D721Med (cell line): ENCODE measurements at places on chromosomes 7 and 10.

DNA sequence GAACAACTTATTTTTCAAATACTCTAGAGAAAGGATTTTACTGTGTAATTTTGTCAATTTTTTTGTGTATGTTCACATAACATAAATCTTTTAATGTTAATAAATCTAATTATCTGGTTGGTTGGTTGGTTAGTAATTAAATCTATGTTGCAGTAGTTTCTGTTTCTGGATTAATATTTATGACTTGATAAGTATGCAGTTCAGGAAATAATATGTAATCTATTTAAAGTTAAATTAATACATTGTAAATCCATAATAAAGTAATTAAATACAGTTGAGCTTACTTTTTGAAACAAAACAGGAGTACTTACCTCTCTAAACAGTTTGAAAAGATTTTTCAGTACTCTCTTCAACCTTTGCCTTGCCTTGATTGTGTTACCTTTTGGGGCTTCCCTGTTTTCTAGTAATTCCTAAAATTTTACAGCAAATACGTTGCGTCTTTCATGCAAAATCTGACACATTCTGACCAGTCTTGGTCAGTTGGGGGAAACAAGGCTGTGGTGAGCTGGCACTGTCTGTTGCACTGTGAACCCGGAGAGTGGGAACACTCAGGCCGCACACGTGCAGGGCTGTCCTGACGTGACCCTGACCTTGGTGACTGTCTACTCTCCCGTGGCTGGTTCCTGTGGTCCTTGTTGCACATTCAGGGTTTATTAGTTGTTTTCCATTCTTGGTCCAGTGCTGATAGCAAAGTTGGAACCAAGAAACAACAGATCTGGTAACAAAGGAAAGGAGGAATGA lies 45.6 kb upstream of the FGL2 start:
- no peak for DNase-seq

- DNase-seq = no peak
These were observed 117.0 kb upstream of the RET start for GRCh38 chr10:42959833-42960232.

DNA sequence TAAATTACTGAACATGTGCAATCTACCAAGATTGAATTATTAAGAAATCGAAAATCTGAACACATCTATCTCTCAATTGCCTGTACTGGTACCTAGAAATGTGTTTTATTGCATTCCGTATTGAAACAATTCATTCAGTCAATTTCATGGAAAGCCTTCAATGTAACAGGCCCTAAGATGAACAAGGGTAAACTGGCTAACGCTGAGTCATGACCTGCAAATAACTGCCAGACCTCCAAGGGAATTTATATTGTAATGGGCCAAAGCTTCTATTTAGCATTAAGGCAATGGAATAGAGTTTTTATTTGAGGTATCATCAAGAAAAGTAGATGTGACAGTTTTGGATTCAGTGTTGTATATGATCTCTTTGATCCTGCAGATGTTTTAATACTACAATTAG lies 49.9 kb upstream of the CD36 start:
- DNase-seq = no peak

DNA sequence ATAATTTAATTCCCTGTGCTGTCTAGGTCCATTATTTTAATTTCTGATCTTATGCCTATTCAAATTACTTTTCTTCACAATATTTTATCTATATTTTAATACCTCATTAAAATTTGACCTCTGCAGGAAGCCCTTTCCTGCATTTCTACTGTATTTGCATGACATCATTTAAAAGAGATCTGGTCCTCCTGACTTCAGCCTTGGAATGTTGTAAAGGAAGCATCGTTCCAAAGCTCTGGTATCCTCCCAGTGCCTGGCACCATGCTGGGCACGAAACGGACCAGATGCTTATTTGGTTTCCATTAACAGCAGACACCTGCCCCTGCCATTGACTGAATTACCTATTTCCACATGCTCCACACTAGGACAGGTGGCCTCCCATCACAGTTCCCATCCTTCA lies 247.5 kb downstream of the KLF6 start:
- DNase-seq = no peak

- DNase-seq = no peak
These were observed 107.4 kb upstream of the INSYN2A start for GRCh38 chr10:127303746-127304145.

DNA sequence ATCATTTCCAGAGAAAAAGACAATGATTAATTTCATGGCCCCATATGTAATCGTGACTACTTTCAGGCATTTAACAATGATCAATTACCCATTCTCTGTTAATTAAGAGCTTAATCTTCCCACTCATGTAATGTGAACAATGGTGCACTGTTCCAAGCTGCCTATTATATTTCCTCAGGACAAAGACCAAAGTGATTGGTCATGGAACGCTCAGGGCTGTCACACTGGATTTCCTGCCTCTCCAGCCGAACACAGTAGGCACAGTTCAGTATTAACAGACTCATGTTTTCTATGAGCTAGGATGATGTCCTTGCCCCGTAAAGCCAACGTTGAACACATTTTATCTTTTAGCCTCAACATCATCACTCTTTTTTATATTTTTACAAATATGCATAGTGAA lies 142.7 kb upstream of the FZD8 start:
- DNase-seq = no peak

DNA sequence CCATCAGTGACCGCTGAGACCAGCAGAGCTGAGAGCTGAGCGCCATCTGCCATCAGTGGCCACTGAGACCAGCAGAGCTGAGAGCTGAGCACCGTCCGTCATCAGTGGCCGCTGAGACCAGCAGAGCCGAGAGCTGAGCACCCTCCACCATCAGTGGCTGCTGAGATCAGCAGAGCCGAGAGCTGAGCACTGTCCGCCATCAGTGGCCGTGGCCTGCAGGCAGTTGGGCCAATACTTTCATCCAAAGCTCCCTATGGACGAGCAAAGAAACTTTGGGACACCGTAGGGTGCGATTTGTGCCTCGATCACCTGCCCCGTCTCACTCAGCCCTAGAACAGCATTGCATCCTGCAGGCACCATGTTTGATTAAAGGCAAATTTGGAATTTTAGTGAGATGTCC lies 265.8 kb downstream of the DNAJB6 start:
- DNase-seq = no peak

DNA sequence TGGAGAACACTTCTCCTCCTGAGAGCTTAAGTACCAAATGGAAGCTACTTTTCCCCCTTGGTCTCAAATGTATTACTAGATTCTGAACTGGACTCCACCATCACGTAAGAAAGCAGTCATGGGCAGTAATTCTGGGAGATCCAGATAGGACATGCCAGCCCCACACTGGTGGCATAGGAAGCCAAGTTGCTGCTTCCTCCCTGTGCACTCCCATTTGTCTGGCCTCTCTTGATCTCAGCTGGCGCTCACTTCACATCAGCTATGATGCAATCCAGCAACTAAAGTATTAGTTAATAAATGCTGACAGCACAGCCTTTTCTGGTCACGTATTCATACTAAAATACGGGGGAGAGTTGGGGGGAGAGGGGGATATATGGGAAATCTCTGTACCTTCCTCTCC lies 3.4 kb upstream of the IL6 start:
- DNase-seq = no peak

- no peak for DNase-seq
These were observed 24.7 kb upstream of the RBM33 start for GRCh38 chr7:155619634-155620271.

DNA sequence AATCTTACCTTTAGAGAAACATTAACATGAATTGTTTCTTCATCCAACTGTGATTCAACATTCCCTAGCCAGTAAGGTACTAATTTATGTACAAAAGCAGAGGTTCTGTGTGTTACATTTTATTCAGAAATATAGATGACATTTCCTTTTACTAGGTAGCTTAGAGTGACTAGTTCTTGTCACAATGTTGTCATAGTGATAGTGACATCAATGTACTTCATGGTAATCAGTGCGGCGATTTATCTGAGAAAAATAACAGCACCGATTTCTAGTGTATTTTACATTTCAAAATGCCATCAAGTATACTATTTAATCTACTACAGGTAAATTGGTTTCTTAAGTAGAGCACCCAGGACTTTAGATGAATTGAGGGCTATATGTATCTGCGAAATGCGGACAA lies 72.1 kb upstream of the DGKB start:
- DNase-seq = no peak

DNA sequence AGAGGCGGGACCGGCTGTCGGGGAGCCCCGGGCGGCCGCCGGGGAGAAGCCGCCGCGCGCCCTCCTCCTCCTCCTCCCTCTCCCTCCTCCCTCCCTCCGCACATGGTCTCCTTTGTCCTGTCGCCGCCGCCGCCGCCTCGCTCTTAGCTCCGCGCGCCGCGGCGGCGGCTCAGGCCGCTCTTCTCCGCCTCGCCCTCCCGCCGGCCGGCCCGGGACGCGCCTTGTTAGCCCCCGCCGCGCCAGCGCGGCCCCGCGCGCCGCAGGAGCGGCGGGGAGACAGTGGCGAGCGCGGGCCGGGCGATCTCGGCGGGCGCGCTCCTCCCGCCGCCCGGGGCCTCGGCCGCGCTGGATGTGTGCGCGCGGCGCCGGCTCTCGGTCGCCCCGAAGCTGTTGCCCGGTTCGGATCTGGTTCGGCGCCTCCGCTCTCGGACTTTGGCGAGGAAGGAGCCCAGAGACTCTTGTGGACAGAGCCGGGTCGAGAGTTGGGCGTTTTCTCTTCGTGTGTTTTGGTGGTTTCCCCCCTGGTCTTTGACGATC lies 437.4 kb upstream of the GALNT17 start:
- DNase-seq = no peak

GRCh38 chr7:5607951-5608656 lies 173.4 kb downstream of the RNF216 start:
- DNase-seq = no peak

- no peak for DNase-seq
These were observed 19.2 kb downstream of the ELFN1 start for GRCh38 chr7:1689311-1689710.

DNA sequence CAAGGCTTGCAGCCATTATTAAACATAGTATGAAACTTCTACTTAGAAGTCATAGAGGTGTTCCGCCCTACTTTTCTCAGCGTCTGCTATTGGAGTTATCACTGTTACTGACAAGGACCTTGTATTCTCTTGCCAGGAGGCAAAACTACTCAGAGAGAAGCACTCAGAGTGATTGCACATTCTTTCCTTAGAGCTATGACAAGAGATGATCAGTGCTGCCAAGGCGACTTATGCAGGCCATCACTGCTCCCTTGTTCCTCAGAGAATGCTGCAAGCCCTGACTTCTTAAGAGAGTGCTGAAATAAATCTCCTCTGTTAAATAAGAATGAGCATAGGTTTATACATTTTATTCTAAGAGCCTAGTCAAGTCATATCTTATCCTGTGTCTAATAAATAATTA lies 534.6 kb upstream of the PHF14 start:
- no peak for DNase-seq

GRCh38 chr7:144049491-144049890 lies 743 bp downstream of the OR2A5 start:
- DNase-seq = no peak

DNA sequence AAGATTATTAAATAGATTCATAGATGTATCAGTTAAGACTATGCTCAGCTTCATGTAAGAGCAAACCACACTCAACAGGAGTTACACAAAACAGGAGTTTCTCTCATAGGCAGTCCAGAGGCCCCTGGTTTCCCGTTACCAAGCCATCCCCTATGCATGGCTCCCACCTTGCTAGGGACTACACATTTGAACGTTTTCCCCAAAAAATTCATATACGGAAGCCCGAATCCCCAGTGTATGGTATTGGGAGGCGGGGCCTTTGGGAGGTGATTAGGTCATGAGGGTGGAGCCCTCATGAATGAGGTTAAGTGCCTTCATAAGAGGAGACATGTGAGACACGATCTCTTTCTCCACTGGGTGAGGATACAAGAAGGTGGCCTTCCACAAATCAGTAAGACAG lies 29.1 kb downstream of the RSU1 start:
- DNase-seq = no peak

GRCh38 chr10:132349766-132350165 lies 17.8 kb downstream of the LRRC27 start:
- no peak for DNase-seq

DNA sequence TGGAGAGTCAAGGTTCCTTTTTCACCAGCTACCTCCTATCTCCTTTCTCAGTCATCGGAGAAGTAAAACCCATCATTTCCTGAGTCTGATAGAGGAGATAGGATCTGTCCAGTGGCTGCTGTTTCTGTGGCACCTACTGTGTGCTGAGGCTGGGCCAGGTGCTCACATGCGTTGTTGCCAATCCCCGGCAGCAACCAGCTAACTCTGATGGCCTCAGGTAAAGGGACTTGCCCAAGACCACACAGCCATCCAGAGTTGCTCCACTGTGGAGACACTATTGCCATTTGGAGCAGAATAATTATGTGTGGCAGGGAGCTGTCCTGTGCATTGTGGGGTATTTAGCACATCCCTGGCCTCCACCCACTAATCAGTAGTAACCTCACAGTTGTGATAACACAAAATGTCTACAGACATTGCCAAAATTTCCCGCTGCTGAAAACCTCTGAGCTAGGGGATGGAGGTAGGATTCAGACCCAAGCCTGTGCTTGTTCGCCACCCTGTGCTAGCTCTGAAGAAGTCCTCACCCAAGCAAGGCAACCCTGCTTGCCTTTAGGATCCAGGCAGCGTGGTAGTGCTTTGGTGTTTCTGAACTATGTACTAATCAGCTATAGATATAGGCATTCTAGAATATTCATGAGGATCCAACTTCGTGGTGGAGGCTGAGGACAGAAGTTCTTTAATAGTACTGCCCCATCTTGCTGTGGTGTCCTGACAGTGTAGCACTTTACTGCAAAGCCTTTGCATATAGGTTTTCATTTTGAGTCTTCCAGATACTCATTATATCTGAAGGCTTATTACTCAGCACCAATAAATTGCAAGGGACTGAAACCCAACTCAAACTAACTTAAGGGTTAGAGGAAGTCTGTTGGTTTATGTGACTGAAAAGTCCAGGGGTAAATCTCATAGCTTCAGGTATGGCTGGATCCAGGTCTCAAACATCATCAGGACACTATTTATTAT lies 164.6 kb downstream of the GRK5 start:
- DNase-seq = no peak

GRCh38 chr10:31319602-31320549 lies 860 bp downstream of the ZEB1 start:
- DNase-seq = no peak

- no peak for DNase-seq
These were observed 58.7 kb downstream of the ZRANB1 start for GRCh38 chr10:125000366-125001312.

DNA sequence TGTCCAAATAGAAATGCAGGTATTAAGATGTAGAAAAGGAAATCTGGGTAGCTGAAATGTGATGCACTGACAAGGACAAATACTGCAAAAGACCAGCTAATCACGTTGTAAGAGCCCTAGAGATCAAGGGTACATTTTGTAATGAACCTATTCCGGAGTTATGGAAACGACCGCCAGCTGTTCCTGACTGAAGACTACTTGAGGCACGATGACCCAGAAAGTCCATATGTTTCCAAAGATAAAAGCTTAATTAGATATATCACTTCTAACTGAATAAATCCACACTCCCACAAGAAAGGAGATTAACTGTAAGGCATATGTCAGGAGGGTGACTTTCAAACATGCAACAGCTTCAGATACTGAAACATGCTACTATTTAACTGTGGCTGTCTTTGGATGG lies 253.5 kb downstream of the NSUN6 start:
- DNase-seq = no peak

DNA sequence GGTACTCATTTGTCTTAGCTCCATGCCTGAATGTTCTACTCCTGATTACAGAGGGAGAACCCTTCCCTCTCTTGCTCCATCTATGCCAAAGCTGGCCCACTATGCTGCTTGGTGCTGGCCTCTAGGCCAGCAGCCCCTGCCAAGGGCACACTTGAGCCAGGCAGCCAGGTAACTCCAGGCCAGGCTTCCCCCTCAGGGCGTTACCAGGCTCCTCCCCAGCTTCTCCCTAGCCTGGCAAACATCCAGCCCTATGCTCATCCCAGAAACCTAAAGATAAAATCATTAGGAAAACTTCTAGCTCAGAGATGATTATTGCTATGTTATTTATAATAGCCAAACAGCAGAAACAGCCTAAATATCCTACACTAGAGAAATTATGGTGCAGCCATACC lies 103.7 kb downstream of the KCNMA1 start:
- no peak for DNase-seq
